NCI-H460 (cell line): ENCODE measurements at places on chromosomes 2 and 18. TPM values are rescaled to one million over a fixed set of nuclear protein-coding genes. Genes with fewer than 3 reads are reported as not detected.

Gene ADD2
- 23.1 and 29.8 TPM in 2 replicates for total RNA-seq

Gene HOXD13
- 4.7 and 5.2 TPM in 2 replicates for total RNA-seq

Gene SOCS6
- total RNA-seq: 22.4 and 22.5 TPM in 2 replicates

Gene LBX2
- total RNA-seq: 0.95 and 1.9 TPM in 2 replicates

Gene LYG2
- total RNA-seq: not detected in 2 replicates

Gene MYCN
- 0.12 TPM in 1 of 2 replicates, not detected in the other for total RNA-seq

Gene GREB1L
- total RNA-seq: 1.9 and 2.1 TPM in 2 replicates

Gene SERPINB11
- 107 and 126 TPM in 2 replicates for total RNA-seq

Gene FAM237A
- total RNA-seq: not detected in 2 replicates

Gene SIX3
- total RNA-seq: 0.17 TPM in 2 replicates

Gene COL4A4
- total RNA-seq: 6.6 and 8.0 TPM in 2 replicates

Gene MAP2
- total RNA-seq: 22.7 and 28.0 TPM in 2 replicates

Gene MLPH
- 81.6 and 107 TPM in 2 replicates for total RNA-seq
